D341Med (cell line): ENCODE measurements at places on chromosomes 2 and 18.
A peak's percentile ranks its signal among the peaks of the same experiment; 100 is the strongest.

- DNase-seq = no peak
Measured at GRCh38 chr2:216002101-216002678, 11.2 kb downstream of the MREG start.

GRCh38 chr2:146079216-146079615 lies 1559.3 kb upstream of the ZEB2 start:
- DNase-seq = no peak

DNA sequence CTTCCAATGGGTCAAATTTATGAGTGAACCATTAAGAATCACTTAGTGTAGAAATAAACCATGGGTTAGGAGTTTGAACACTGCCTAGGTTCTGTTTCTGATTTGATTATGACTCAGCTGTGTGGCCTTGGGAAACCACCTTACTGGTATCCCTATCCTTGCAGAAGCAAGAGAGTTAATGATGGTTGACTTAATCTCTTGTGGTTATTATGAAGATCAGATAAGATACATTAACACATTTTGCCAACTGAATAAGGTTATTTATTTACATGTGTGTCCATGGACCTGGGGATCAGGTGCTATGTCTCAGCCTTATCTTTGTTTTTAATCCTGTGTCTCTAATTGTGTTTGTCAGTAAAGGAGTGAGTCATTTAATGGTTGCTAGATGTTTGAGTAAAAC lies 5.4 kb upstream of the KCNJ13 start:
- no peak for DNase-seq

DNA sequence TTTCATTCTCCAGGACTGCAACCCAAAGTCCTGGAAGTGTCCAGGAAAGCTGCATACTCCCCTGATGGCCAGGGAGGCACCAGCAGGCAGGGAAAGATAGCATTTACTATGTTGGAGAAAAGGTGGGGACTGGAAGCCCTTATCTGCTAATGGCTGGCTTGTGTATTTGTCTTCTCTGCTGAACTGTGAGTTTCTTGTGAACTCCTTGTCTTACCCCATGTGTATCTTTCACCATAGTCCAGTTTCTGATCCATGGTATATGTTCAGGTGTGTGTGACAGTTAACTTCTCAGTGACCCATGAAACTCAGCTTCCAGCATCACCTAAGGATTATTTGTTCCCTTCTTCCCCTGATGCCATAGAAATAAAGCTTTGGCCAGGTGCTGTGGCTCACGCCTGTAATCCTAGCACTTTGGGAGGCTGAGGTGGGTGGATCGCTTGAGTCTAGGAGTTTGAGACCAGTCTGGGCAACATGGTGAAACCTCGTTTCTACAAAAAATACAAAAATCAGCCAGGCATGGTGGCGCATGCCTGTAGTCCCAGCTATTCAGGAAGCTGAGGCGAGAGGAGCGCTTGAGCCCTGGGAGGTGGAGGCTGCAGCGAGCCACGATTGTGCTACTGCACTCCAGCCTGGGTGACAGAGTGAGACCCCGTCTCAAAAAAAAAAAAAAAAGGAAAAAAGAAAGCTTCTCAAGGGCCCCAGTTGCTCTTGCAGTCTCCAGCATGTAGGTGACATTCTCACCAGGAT lies 112.8 kb upstream of the MAP4K3 start:
- no peak for DNase-seq

GRCh38 chr18:38067821-38068220 lies 502.2 kb upstream of the CELF4 start:
- DNase-seq = no peak

- DNase-seq = no peak
Measured at GRCh38 chr2:118861731-118862130, 14.3 kb upstream of the EN1 start.

- DNase-seq = no peak
Measured at GRCh38 chr2:159072795-159073194, 104.4 kb downstream of the TANC1 start.

DNA sequence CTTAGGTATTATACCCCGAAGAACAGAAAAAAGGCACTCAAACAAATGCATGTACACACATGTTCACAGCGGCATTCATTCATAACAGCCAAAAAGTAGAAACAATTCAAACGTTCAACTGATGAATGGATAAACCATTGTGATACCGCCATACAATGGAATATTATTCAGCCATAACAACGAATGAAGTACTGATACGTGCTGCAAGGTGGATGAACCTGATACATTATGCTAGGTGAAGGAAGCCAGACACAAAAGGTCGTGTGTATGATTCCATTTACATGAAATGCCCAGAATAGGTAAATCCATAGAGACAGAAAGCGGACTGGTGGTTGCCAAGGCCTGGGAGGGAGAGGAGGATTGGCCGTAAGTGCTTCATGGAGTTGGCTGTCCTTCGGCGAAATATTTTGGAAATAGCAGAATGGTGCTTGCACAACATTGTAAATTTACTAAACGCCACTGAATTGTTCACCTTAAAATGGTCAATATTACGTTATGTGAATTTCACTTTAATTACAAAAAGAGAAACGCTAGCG lies 750 bp upstream of the RMP24 start:
- peak; percentile 51 for DNase-seq

- no peak for DNase-seq
Measured at GRCh38 chr2:177698281-177698680, 305.7 kb downstream of the AGPS start.

- no peak for DNase-seq
Measured at GRCh38 chr2:45690231-45690630, 38.8 kb downstream of the PRKCE start.

DNA sequence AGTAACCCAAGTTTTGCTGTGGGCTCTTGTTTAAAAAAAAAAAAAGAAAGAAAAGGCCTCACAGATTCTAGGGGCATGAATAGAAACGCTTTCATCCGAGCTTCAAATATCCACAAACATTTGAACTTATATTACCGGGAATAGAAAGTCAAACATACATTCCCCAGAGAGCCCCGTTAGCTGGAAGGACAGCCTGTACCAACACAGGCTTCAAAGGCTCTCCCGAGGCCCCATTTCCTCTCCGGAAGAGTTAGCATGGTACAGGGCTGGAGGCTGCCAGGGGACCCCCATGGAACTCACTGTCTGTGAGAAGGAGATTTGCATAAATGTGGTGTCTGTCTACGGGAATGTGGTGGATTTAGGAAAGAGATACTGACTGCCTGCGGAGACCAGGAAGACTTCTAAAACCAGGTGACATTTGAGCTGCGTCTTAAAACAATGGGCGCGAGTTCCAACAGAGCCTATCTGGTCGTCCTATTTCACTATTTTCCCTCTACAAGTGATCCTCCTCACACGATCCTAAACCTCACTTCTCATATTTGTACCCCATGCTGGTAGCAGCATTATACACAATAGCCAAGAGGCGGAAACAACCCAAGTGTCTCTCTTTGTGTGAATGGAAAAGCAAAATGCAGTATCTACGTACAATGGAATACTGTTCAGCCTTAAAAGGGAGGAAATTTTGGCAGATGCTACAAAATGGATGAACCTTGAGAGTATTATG lies 820 bp upstream of the MATN3 start:
- DNase-seq = no peak

DNA sequence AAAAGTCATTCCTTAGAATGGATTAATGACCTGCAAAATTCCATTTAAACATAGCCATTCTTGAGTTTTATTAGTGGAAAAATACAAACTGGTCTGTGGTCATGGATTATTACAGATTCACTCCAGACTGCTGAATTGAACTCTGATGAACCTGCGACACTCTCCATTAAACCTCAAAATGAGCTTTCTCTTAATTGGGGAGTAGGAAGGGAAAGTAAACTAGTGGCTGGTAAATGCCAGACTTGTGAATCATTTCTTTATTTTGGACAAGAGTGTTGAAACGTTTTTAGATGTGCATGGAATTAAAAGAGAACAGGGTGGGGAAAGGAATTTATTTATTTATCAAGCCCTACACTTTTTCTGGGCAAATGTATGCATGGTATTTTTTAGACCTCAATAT lies 321.2 kb upstream of the FANCL start:
- DNase-seq = no peak

GRCh38 chr2:109226128-109226527 lies 97.1 kb downstream of the SH3RF3 start:
- no peak for DNase-seq

DNA sequence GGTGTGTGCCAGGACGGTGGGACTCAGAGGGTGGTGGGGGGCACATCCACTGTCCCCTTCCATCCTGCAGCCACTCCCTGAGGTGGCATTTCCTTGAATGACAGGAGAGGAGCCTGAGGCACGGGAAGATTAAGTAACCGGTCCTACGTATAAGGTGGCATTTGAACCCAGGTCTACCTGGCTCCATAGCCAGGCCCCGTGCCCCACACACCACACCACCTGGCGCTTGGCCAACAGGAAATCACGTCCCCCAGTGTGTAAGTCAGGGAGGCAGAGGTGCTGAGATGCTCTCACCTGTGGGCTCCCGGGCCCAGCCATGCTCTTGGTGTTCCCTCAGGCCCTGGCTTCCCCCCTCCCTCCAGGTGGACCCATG lies 53.7 kb downstream of the HPCAL1 start:
- DNase-seq = no peak

- peak; percentile 94 for DNase-seq
Measured at GRCh38 chr2:113756355-113757137, at the start of gene SLC35F5. Gene SLC35F5, minus strand, starts transcription at chr2:113756642. Its CDS starts 233 bp downstream, at chr2:113756409.

GRCh38 chr18:61889541-61889940 lies 3.3 kb downstream of the RNF152 start:
- DNase-seq = no peak

DNA sequence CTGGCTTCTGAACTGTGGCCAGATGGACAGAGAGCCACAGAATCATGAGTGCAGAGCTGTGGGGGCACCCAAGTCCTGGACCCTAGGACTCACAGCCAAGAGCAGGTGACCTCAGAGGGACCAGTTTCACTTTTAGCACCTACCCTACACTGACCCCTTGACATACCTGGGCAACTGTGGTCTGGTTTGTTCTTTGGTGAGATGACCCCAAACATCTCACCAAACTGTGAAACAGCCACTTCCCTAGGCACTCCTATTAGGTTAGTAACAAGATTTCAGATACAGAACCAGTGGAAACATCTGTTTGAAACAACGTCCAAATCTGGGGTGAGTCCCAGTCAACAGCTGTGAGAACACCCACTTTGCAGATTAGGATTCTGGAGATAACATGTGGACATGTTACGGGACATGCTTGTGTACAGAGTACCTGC lies 1.9 kb upstream of the ZFP36L2 start:
- no peak for DNase-seq
